Small intestine (tissue), 16 donors: ENCODE measurements at places on chromosomes 2 and 18.
A peak's percentile ranks its signal among the peaks of the same experiment; 100 is the strongest.

DNA sequence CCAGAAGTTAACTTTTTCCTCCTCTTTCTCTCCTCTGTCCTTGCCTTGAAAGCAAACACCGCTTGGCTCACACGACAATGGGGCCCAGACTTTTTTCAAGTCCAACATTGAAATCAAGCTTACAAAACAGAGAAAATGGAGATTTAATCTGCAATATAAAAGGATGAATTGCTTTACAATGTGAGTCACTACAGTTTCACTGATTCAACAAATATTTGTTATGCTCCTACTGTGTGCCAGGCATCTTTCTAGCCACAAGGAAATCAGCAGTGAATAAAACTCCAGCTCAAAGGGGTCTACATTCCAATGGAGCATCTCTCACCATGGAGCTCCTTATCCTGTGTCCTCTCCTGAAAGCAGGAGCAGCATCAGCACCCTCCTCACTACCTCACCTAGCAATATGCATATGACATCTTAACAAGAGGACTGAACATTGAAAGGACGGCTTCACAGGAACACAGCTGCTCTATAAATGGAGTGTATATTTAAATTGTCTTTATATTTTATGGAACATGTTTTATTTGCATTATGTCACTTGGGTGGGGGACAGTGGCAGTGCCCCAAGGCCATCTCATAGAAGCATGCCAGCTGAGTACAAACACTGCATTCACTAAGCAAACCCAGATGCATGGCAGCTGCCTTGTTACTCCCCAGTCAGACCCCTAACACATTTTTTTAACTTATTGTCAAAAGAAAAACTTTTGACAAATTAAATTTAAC is 39.5 kb downstream of the PKDCC start:
- no peak for DNase-seq

- DNase-seq: no peak
Measured at GRCh38 chr2:212193056-212193455, 345.5 kb downstream of the ERBB4 start.

DNA sequence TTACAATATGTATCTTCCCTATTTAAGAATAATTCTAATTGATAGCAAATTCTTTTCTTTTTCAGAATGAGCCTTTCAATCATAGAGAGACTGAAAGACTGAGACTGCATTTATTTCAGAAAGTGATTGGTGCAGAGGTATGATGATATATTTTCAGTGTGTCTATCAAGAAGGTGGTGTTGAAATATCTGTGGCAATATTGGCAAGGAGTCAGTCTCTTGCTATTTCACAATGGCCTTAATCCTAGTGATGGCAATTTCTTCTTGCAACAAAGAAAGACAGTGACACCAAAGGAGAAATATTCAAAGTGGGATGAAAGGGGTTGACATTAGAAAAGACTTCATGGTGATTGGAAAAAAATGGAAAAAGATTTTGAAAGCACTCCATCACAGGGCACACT is 21.7 kb upstream of the ZBTB14 start:
- no peak for DNase-seq

GRCh38 chr2:41869542-41870264 is 178.1 kb upstream of the PKDCC start:
- DNase-seq: peak; percentile 67

- no peak for DNase-seq
Measured at GRCh38 chr2:220101980-220102379, 474.6 kb downstream of the SLC4A3 start.

DNA sequence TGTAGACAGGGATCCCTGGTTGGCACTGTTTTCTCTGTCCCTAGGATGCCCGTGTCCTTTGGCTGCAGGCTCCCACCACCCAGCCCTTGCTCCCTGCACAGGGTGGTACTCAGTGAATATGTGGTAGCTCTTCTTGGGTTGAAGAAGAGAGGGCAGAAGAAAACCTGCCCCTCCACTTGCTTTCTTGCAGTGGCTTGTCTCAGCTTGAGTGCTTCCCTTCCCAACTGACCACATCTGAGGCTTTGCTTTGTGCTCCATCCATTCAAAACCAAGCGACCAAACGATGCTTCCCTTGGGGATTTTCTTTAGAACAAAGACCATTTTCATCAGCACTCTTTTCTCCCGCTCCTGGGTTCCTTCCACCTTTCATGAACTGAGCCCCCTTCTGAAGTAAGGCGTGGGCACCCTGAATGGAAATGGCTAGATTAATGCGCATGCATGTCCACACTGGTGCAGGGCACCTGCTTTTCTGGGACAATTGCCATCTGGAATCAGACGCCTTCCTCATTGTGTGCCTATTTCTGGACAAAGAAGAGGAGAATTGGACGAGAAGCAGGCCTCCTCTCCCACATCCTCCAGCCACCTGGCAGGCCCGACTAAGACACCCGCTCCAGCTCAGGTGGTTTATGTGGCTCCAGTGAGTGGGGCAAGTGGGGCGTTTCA is 59.1 kb downstream of the ARL4C start:
- DNase-seq: no peak
